ENCODE measurements at places on chromosomes 5 and 9. TPM values are rescaled to one million over a fixed set of nuclear protein-coding genes. Genes with fewer than 3 reads are reported as not detected.

- DNase-seq, result no peak
Observed at GRCh38 chr9:119688547-119688946, 319.3 kb upstream of the BRINP1 start.

DNA sequence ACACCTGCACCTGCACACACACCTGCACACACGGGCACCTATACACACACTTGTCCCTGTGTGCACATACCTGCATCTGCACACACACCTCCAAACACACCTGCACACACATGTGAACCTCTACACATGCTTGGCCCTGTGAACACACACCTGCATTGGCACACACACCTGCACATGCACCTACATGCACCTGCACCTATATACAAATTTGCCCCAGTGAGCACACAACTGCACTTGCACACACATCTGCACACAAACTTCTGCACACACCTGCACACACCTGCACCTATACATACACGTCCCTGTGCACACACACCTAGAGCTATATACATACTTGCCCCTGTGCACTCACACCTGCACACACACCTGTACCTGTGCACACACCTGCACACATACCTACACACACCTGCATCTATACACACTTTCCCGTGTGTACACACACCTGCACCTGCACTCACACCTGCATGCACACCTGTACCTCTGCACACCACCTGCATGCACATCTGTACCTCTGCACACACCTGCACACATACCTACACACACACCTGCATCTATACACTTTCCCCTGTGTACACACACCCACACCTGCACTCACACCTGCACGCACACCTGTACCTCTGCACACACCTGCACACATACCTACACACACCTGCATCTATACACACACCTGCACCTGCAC, 21.5 kb upstream of the LPCAT1 start:
- no peak for DNase-seq

KCTD16 gene
- total RNA-seq, result 16.9 TPM

SPATA31A3 gene
- total RNA-seq, result not detected

GRCh38 chr9:69034071-69034470, 1.5 kb upstream of the FXN start:
- DNase-seq, result no peak

SLC45A2 gene
- 0.76 TPM for total RNA-seq

DNA sequence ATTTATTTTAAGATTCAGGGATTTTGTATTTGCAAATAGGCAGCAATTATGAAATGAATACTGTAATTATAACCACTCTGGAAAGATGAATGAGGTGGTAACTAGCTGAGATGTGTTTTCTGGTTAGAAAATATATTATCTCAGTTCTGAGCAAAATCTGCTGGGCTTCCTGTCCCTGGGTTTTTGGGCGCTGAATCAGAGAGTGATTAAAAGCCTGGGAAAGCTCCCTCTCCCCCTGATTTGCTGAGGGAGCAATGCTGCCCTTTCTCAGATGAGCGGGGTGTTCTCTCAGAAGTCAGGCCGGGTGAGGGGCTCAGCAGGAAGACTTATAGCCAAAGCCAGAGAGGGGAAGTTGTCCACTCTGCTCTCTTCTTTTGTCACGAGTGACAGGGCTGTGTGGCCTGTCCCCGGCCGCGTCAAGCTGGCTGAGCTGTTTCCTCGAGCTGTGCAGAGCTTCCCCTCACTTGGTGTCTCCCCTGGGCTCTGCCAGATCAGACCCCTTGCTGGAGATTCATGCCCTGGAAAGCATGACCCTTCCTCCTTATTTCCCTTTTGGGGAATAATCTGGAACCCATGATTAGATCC, 39.8 kb upstream of the PITX1 start:
- DNase-seq, result no peak

GRCh38 chr5:77015938-77016569, 14.2 kb upstream of the AGGF1 start:
- DNase-seq, result no peak

CARD9 gene
- total RNA-seq, result 4.1 TPM

MCCC2 gene
- total RNA-seq, result 17.3 TPM

DNA sequence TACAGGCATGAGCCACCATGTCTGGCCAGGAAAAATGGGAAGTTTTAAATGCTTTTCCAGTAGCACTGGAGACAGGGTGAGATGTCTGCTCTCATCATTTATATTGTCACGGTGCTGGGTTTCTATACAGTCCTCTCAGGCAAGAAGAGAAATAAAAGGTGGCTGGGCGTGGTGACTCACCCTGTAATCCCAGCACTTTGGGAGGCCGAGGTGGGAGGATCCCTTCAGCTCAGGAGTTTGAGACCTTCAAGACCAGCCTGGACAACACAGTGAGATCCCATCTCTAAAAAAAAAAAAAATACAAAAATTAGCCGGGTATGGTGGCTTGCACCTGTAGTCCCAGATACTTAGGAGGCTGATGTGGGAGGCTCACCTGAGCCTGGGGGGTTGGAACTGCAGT, 4.8 kb upstream of the GRIN1 start:
- DNase-seq, result no peak

DNA sequence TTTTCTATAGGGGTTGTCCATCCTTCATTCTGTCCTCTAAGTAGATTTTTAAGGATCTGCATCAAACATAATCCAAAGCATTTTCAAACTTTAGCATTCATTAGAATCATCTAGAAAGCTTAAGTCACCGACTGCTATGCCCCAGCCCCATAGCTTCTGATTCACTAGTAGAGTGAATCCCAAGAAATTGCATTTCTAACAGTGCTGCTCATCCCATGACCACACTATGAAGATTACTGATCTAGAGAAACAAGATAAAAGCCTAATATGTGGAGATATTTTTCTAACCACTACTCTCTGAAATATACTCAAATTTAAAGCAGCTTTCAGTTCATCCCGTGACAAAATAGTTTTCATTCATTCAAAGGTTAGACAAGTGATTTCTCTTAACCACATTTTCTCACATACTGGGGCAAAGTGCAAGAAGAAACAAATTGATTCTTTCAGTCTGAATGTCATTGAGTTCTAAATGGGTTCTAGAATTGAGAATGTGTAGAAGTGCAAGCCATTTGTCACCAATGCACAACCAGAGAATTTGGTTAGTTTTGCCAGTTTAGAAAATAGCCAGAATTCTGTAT, 286.9 kb upstream of the CD180 start:
- no peak for DNase-seq

DNA sequence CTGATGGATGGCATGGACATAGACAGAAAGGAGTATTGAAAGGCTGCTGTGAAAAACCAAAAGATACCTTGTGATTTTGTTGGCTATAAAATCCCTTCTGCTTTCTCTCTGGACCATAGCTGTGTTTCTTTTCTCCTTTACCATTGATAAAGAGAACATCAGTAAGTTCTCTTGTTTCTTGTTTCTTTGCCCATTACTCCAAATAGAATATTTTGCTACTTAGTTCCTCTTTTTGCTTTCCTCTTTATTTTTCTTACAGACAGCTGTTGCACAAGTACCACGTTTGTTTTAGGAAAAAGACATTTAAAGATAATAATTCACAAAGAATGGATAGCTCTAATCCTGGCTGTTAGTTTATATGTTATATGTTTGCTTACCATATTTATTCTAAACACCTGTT, 1129.2 kb downstream of the DTWD2 start:
- no peak for DNase-seq

ANKRA2 gene
- total RNA-seq, result 18.8 TPM

Measured in glutamatergic neuron (in vitro differentiated cells).